Colonic mucosa (tissue), 4 donors: ENCODE measurements at places on chromosomes 7 and 10. TPM values are rescaled to one million over a fixed set of nuclear protein-coding genes. Genes with fewer than 3 reads are reported as not detected.

The STEAP4 gene
- 3.1 TPM for total RNA-seq

The OGDHL gene
- 3.2 TPM for total RNA-seq

The PNLIP gene
- total RNA-seq: not detected

GRCh38 chr7:104272767-104273384, 55.5 kb upstream of the LHFPL3 start:
- no peak overlapping the region for H3K4me3 ChIP-seq
- H3K36me3 ChIP-seq: no peaks in the 10 kb centered on the region
- no peaks in the 10 kb centered on the region for H3K27me3 ChIP-seq

GRCh38 chr10:21495002-21495751, 30.3 kb downstream of the SKIDA1 start:
- H3K27me3 ChIP-seq: peaks cover 42% of the 10 kb centered on the region
- H3K27ac ChIP-seq: no peak overlapping the region
- peaks cover 6% of the 10 kb centered on the region for H3K4me1 ChIP-seq

DNA sequence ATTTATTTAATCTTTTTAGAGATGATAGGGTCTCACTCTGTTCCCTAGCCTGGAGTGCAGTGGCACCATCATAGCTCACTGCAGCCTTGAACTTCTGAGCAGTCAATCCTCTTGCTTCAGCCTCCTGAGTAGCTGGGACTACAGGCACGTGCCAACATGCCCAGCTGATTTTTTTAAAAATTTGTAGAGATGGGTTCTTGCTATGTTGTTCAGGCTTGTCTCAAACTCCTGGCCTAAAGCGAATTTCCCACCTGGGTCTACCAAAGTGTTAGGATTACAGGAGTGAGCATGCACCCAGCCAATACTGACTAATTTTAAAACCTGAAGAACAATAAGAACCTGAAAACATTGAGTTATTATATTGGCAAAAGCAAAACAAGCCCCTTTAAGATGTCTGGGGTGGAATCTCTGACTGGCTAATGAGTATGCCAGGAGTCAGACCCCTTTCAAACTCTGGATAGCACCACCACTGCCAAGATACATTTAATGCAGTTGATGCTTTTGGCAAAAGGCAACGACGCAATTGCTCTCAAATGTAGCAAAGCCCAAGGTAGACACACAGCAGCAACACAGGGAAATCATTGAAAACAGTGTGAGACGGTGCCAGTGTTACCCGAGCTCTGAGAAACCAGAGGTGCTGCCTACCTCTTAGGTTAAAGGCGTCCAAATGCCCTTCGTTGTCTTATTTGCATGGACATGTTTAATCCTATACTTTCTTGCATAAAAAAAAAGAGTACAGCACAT, 40.7 kb upstream of the TOMM7 start:
- no peak overlapping the region for H3K27ac ChIP-seq
- no peaks in the 10 kb centered on the region for H3K4me1 ChIP-seq
- no peaks in the 10 kb centered on the region for H3K36me3 ChIP-seq
- DNase-seq: no peak
- H3K27me3 ChIP-seq: no peaks in the 10 kb centered on the region
- H3K4me3 ChIP-seq: no peak overlapping the region

DNA sequence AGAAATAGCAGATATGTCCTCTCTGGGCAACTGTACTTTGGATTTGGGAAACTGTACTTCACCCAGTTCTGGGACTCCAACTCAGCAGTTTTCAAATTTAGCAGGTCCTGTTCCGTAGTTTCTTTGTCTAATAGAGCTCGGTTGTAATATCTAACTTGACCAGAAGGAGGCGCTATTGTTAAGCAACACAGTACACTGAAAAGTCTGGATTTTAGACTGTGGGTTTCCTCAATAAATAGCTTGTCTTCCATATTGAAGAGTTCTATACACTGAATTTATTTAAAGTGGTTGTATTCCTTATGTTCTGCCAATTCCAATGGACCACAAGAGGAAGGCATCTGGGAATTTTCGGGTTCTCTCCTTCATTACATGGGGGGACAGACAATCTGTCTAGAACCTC, 39.8 kb downstream of the ELFN1 start:
- no peaks in the 10 kb centered on the region for H3K27me3 ChIP-seq
- H3K4me3 ChIP-seq: no peak overlapping the region
- DNase-seq: no peak
- H3K4me1 ChIP-seq: no peaks in the 10 kb centered on the region

- DNase-seq: no peak
- no peaks in the 10 kb centered on the region for H3K27me3 ChIP-seq
- H3K4me3 ChIP-seq: no peak overlapping the region
- H3K27ac ChIP-seq: no peak overlapping the region
- H3K36me3 ChIP-seq: no peaks in the 10 kb centered on the region
These were observed 14.5 kb downstream of the SRGN start for GRCh38 chr10:69102440-69102839.

The TFPI2 gene
- total RNA-seq: 0.30 TPM

GRCh38 chr7:113128031-113128430, 9.7 kb upstream of the SMIM30 start:
- DNase-seq: no peak
- H3K27me3 ChIP-seq: no peaks in the 10 kb centered on the region
- no peak overlapping the region for H3K27ac ChIP-seq

DNA sequence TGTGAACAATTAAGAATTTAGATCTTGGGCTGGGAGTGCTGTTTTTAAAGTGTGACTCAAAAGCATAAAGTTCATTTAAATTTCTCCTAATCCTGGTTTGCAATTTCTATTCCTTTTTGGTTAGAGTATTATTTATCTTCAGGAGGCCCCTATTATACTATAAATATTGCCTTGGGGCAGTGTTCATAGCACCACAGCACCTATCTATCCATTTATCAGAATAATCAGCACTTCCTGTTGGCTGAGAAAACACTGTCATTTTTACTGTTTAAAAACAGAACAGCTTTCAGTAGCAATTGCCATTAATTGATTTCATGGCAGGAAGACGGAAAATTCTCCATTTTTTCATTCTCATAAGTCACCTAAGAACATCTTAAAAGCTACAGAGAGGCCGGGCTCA, 111.4 kb downstream of the KIAA1217 start:
- no peak overlapping the region for H3K27ac ChIP-seq
- H3K27me3 ChIP-seq: no peaks in the 10 kb centered on the region
- no peaks in the 10 kb centered on the region for H3K36me3 ChIP-seq
- H3K4me3 ChIP-seq: no peak overlapping the region

DNA sequence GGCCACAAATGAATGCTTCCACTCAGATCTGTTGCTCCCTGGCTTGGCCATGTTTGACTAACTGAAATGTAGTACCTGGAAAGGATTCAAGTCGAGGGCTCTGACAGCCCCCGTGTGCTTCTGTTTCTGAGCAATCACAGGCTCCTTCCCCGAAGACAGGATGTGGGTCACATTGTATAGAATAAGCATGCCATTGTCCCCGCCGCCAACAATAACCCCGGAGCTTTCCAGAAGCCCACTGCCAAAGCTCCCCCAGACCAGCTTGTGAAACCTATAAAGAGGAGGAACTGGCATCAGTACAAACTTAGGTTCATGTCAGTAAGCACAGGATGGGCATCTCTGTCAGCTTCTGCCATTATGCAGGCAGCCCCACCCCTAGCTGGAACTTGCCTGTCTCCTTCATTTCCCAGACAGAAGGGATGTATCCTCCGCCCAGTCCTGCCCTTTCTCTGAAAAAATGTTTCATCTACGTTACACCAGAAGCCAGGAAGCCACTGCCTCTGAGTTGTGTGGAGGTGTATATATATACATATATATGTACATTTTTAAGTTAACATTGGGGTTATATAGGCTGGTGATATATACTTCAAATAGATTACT, 10.3 kb downstream of the SEC31B start:
- no peak overlapping the region for H3K27ac ChIP-seq
- H3K27me3 ChIP-seq: no peaks in the 10 kb centered on the region
- no peaks in the 10 kb centered on the region for H3K36me3 ChIP-seq
- H3K4me3 ChIP-seq: no peak overlapping the region

DNA sequence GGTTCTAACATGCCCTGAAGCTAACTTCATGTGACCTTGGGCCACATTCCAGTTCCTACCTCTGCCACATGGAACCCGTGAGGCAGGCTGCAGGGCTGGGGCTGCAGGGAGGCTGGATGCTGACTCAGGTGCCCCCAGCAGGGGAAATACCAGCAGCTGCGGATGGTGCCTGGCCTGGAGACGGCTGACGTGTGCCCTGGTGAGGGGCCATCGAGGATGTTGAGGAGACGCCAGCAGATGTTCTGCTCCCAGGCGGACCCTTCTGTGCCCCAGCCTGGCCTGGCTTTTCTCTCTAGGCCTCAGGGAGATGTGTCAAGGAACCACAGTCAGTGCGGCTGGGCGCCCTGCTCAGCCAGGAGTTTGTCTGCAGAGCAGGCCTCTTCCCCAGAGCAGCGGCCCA, 8.8 kb downstream of the BAG3 start:
- H3K36me3 ChIP-seq: no peaks in the 10 kb centered on the region
- H3K27ac ChIP-seq: no peak overlapping the region
- no peak for DNase-seq
- no peak overlapping the region for H3K4me3 ChIP-seq

DNA sequence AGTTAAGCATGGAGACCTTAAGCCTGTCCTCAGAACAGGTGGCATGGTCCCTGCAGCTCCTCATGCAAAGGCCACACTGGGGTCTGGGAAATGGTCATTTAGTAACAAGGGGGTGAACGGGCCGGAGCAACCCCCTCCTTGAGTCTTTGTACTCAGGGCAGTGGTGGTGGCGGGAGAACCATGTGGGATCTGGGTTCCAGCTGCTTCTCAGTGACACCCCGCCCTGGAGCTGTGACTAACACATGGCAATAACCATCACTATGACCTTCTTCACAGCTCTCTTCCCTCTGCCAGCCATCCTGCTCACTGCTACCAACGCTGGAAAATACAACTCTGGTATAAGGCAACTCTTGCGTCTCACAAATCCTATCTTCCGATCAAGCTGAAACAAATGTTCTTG, 203.4 kb upstream of the FRMD4A start:
- no peak for DNase-seq

GRCh38 chr10:119315128-119316001, 108.0 kb downstream of the GRK5 start:
- H3K27me3 ChIP-seq: no peaks in the 10 kb centered on the region
- H3K4me3 ChIP-seq: no peak overlapping the region
- peak; percentile 35 for DNase-seq
- no peaks in the 10 kb centered on the region for H3K36me3 ChIP-seq
- peak overlapping the region; percentile 59 for H3K27ac ChIP-seq

The C10orf53 gene
- not detected for total RNA-seq

The ZEB1 gene
- total RNA-seq: 32.3 TPM

The CYP17A1 gene
- not detected for total RNA-seq

The CYP3A4 gene
- total RNA-seq: 1.4 TPM

- no peak overlapping the region for H3K27ac ChIP-seq
- H3K36me3 ChIP-seq: no peaks in the 10 kb centered on the region
- no peak overlapping the region for H3K4me3 ChIP-seq
- peaks cover 3% of the 10 kb centered on the region for H3K4me1 ChIP-seq
- no peaks in the 10 kb centered on the region for H3K27me3 ChIP-seq
These were observed 24.2 kb downstream of the TACR2 start for GRCh38 chr10:69392481-69393000.

The FOXI2 gene
- total RNA-seq: 0.08 TPM

- no peak for DNase-seq
- H3K4me3 ChIP-seq: no peak overlapping the region
- H3K36me3 ChIP-seq: no peaks in the 10 kb centered on the region
These were observed 64.9 kb downstream of the MYOF start for GRCh38 chr10:93417266-93417665.

DNA sequence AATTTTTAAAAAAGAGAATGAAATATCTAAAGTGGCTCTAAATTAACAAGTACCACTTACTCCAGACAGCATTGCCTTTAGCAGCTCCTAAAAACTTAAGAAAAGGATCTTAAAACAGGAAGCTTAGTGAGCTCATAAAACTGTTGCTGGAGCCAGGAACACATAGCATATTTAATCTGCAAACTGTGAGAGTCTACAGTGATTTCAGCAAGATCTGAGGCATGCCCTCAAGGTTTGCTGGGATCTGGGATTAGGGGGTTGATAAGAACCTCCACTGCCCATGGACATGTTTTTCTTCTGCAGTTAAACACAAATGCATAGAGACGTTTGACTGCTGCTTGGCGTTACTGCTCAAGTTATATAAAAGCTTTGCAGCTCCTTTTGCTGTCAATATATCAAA, 3.8 kb downstream of the GLI3 start:
- no peaks in the 10 kb centered on the region for H3K4me1 ChIP-seq
- H3K27me3 ChIP-seq: peaks cover 17% of the 10 kb centered on the region
- no peak overlapping the region for H3K4me3 ChIP-seq
- H3K36me3 ChIP-seq: no peaks in the 10 kb centered on the region
- no peak overlapping the region for H3K27ac ChIP-seq
- DNase-seq: no peak

- H3K36me3 ChIP-seq: no peaks in the 10 kb centered on the region
- no peak overlapping the region for H3K27ac ChIP-seq
- no peak for DNase-seq
- no peaks in the 10 kb centered on the region for H3K4me1 ChIP-seq
These were observed 24.9 kb downstream of the RCC1L start for GRCh38 chr7:75048435-75049379.

The ACHE gene
- 5.3 TPM for total RNA-seq

The H2BK1 gene
- total RNA-seq: not detected

The KCND2 gene
- 0.17 TPM for total RNA-seq

The CDC14C gene
- total RNA-seq: not detected

The RGR gene
- total RNA-seq: not detected

The GPR26 gene
- not detected for total RNA-seq

GRCh38 chr10:4749271-4749574, 76.8 kb upstream of the AKR1E2 start:
- H3K36me3 ChIP-seq: no peaks in the 10 kb centered on the region
- H3K27me3 ChIP-seq: no peaks in the 10 kb centered on the region
- no peak overlapping the region for H3K4me3 ChIP-seq
- H3K27ac ChIP-seq: no peak overlapping the region

DNA sequence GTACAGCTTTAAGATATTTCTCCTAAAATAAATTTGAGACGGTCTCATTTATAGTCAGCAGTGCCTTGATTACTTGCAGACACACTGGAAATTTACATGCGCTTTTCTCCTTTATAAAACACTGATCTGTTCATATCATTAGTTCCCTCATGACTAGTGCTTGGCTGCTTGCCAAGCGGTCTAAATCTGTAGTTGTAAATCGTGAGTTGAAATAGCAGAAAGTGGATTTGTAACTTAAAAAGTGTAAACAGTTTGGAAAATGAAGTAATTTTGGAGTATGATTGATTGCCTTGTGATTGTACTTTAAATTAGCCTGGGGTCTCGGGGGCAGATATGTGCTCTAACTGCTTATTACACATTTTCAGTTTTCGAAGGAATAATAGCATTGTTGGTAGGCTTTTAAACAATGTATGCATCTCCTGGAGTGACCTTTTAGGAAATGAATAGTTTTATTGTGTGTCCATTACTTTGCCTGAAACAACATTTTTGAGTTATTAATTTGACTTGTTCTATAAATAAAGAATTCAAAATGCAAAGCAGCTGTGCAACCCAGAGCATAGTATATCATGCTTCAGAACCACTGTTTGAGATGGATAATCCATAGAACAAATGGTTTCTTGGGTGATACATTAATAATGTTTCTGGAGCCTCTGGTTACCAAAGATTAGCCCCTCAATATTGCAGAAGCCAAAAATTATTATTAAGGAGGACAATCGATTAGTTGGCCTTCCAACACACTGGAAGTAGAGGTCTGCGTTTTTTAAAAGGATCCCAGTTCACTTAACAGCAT, 73.3 kb downstream of the ARID5B start:
- peak; percentile 74 for DNase-seq
- H3K27ac ChIP-seq: peak overlapping the region; percentile 28
- no peaks in the 10 kb centered on the region for H3K36me3 ChIP-seq
- no peaks in the 10 kb centered on the region for H3K27me3 ChIP-seq
- no peak overlapping the region for H3K4me3 ChIP-seq

- no peaks in the 10 kb centered on the region for H3K4me1 ChIP-seq
- no peaks in the 10 kb centered on the region for H3K27me3 ChIP-seq
- no peak overlapping the region for H3K27ac ChIP-seq
- no peaks in the 10 kb centered on the region for H3K36me3 ChIP-seq
These were observed 29.4 kb upstream of the C10orf71 start for GRCh38 chr10:49269523-49269922.

The ADGRA1 gene
- total RNA-seq: not detected
